ENCODE measurements at places on chromosomes 7 and 10.

- no peak for DNase-seq
Observed at GRCh38 chr10:92834331-92834730, 14.0 kb upstream of the EXOC6 start.

GRCh38 chr7:63080406-63080805 is 918.2 kb upstream of the ZNF722 start:
- no peak for DNase-seq

- no peak for DNase-seq
Observed at GRCh38 chr10:45408421-45409319, 34.7 kb downstream of the ALOX5 start.

DNA sequence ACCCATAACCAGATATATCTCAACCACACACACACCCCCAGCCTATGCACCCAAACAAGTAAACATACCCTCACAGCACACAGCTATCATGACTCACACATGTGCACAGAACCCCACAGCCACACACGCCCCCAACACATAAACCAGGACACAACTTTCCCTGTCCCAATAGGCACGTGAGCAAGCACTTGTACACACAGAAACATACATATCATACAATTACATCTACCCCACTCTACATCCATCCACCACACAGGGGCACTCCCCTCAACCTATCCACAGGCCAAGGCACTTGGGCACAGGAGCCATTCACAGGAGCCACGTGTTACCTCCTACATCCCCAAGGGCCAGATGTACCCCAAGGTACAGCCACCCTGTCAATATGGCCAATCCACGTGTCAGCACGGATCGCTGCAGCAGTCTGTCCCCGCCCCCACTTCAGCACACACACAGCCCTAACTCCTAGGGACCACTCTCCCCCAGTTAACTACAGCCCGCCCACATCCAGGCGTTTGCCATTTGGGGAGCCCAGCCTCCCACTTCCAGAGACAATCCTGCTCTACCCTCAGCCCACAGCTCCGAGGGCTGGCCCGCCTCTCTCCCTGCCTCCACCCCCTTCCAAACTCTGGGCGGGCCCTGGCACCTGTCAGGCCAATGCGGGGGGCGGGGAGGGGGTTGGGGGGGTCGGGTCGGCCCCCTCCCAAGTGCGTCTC is 163.5 kb downstream of the SH3PXD2A start:
- peak; percentile 78 for DNase-seq

Data from GM13977 (cell line).